ENCODE measurements at places on chromosomes 1 and 21.

DNA sequence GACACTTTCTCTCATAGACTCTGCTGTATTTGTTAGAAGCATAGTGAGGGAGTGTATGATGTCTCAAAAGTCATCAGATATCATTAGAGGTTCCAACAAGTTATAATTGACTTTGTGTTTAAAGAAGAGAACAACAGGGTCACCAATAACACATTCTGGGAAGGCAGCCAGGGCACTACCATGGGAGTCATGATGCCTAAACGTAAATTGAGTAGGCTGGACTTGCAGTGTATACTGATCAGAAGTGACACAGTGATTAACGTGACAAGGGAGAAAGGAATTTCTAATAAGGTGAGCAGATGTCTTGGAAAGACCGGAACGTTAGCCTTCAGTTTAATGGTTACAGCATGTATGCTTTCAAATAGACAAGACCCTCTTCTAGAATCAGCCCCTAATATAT, 973.2 kb downstream of the NCAM2 start:
- H3K36me3 ChIP-seq, result no peaks in the 10 kb centered on the region
- H3K27me3 ChIP-seq, result no peaks in the 10 kb centered on the region
- no peak for DNase-seq
- H3K4me1 ChIP-seq, result no peaks in the 10 kb centered on the region
- no peak overlapping the region for H3K4me3 ChIP-seq

DNA sequence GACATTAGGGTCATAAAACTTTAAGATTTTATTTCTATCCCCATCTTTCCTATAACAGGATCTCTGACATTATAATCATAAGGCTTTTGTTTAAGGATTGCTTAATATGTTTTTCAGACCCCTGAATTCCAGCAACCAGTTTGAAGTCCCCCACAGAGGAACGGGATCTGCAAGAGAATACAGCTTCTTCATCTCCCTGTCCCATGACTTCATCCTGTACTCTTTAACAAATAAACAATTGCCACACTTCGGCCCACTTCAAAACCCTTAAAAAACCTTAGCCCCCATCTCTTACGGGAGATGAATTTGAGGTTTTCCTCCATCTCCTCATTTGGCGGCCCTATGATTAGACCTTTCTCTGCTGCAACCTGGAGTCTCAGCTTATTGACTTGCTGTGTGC, 35.8 kb downstream of the TESK2 start:
- no peaks in the 10 kb centered on the region for H3K36me3 ChIP-seq
- H3K27ac ChIP-seq, result no peak overlapping the region
- no peaks in the 10 kb centered on the region for H3K4me1 ChIP-seq
- H3K27me3 ChIP-seq, result no peaks in the 10 kb centered on the region
- no peak for DNase-seq
- no peak overlapping the region for H3K4me3 ChIP-seq

- no peaks in the 10 kb centered on the region for H3K27me3 ChIP-seq
- H3K36me3 ChIP-seq, result no peaks in the 10 kb centered on the region
- H3K27ac ChIP-seq, result no peak overlapping the region
- H3K4me1 ChIP-seq, result peaks cover 6% of the 10 kb centered on the region
Observed at GRCh38 chr1:94599095-94599813, 57.7 kb upstream of the F3 start.

- H3K27ac ChIP-seq, result no peak overlapping the region
- H3K4me1 ChIP-seq, result no peaks in the 10 kb centered on the region
- no peaks in the 10 kb centered on the region for H3K27me3 ChIP-seq
- H3K36me3 ChIP-seq, result no peaks in the 10 kb centered on the region
Observed at GRCh38 chr21:19969156-19969555, 1029.1 kb upstream of the NCAM2 start.

GRCh38 chr1:31725777-31726535, 22.1 kb upstream of the COL16A1 start:
- peaks cover 7% of the 10 kb centered on the region for H3K4me1 ChIP-seq
- no peak overlapping the region for H3K4me3 ChIP-seq
- H3K27ac ChIP-seq, result no peak overlapping the region
- no peak for DNase-seq
- H3K27me3 ChIP-seq, result no peaks in the 10 kb centered on the region

DNA sequence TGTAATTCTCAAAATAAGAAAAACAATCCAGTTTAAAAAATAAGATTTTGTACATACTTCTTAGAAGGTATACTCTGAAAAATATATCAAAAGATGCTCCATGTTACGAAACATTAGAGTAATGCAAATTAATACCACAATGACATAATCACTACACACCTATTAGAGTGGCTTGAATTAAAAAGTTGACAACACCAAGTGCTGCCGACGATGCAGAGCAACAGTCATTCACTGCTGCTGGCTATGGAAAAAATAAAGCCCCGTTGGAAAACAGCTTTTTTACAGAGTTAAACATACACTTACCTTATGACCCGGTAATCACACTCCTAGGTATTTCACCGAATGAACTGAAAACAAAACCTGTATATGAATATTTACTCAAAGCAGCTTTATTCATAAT, 14.8 kb downstream of the COA6 start:
- no peak overlapping the region for H3K27ac ChIP-seq
- no peak for DNase-seq
- H3K4me1 ChIP-seq, result no peaks in the 10 kb centered on the region
- peaks cover 7% of the 10 kb centered on the region for H3K36me3 ChIP-seq
- H3K27me3 ChIP-seq, result no peaks in the 10 kb centered on the region

GRCh38 chr1:209038735-209039134, 544.8 kb upstream of the CAMK1G start:
- H3K36me3 ChIP-seq, result no peaks in the 10 kb centered on the region
- H3K27ac ChIP-seq, result peak overlapping the region; percentile 28
- H3K4me1 ChIP-seq, result peaks cover 24% of the 10 kb centered on the region

DNA sequence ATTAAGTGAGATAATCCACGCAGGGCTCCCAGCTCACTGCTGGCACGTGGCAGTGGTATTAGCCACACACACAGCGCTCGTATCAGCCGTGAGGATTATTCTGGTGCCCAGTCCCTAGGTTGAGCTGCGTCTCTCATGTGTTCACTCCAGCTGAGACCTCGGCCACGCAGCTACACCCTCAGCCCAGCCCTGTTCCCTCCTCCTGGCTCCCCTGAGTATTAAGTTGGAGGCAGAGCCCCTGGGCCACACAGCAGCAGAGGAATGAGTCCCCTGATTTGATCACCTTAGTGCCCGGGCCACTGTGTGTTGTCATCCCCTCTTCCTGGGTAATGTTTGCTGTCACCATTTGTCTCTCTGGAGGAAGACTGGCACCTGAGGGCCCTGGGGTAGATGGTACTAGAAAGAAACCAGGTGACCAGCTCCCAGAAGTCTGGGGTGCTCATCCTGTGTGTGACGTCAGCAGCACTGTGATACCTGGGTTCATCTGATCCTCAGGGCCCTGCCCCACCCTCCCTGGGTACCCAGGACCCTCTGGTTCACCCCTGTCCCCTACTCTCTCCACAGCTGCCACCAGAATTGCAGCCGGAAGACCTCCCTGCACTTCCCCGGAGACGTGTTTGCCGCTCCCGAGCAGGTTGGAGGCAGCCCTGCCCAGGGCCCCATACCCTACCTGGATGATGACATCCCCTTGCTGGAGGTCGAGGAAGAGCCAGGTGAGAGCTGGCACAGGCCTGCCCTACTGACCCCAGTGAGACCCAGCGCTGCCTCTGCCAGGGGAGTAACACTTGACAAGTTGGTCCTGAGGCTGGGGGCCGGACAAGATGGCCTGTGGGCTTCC, 40.1 kb downstream of the DISP3 start:
- DNase-seq, result no peak
- H3K27me3 ChIP-seq, result no peaks in the 10 kb centered on the region
- no peak overlapping the region for H3K4me3 ChIP-seq

GRCh38 chr1:111963985-111964738, 25.3 kb downstream of the KCND3 start:
- H3K4me3 ChIP-seq, result no peak overlapping the region
- no peaks in the 10 kb centered on the region for H3K4me1 ChIP-seq
- H3K27me3 ChIP-seq, result peaks cover 6% of the 10 kb centered on the region
- H3K36me3 ChIP-seq, result no peaks in the 10 kb centered on the region
- no peak overlapping the region for H3K27ac ChIP-seq
- DNase-seq, result no peak

GRCh38 chr21:24265987-24266386, 1341.3 kb downstream of the MRPL39 start:
- no peaks in the 10 kb centered on the region for H3K4me1 ChIP-seq
- H3K27me3 ChIP-seq, result no peaks in the 10 kb centered on the region
- no peaks in the 10 kb centered on the region for H3K36me3 ChIP-seq
- H3K4me3 ChIP-seq, result no peak overlapping the region

- no peak overlapping the region for H3K4me3 ChIP-seq
- H3K4me1 ChIP-seq, result no peaks in the 10 kb centered on the region
- no peaks in the 10 kb centered on the region for H3K36me3 ChIP-seq
- DNase-seq, result no peak
Observed at GRCh38 chr1:45258059-45258650, 51.8 kb upstream of the ZSWIM5 start.

DNA sequence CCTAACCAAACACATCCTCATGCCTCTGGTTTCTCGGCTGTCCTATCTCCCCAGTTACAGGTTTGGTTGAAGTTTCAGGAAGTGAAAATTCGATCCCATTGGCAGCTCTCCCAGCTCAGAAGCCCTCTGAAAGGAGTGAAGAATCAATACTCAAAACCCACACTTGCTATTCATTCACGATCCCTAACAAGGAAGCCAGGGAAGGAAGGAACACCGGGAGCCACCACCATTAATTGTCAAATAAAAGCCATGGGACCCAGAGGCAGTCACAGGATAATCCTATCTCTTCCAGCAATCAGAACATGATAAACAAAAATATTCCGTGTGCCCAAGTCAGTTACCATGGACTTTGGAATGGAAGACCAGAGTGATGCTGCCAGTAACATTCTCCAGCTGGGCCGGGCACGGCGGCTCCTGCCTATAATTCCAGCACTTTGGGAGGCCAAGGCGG, 7.0 kb downstream of the TMPRSS2 start:
- no peak for DNase-seq
- H3K27ac ChIP-seq, result no peak overlapping the region
- no peak overlapping the region for H3K4me3 ChIP-seq

DNA sequence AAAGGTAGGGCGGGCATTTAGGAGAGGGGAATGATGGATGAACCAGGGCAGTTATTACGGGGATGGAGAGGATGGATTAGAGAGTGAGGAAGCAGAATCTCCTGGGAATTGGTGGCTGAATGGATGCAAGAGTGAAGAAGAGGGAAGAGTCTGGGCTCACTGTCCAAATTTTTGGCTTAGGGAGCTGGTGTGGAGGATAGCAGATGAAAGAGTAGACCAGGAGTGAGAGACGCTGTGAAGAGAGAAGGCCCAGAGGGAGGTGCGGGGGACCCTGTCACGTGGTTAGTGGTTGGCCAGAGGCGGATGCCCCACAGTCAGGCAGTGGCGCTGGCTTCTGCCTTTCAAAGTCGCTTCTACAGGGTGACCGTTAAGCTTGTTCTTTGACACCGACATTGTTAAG, 78.4 kb downstream of the PEX14 start:
- H3K4me3 ChIP-seq, result no peak overlapping the region
- no peaks in the 10 kb centered on the region for H3K36me3 ChIP-seq
- no peaks in the 10 kb centered on the region for H3K4me1 ChIP-seq
- no peak for DNase-seq

GRCh38 chr1:43666608-43667007, 16.7 kb downstream of the KDM4A start:
- H3K27ac ChIP-seq, result no peak overlapping the region
- DNase-seq, result no peak
- no peaks in the 10 kb centered on the region for H3K27me3 ChIP-seq
- peaks cover 90% of the 10 kb centered on the region for H3K36me3 ChIP-seq
- H3K4me1 ChIP-seq, result peaks cover 20% of the 10 kb centered on the region
- H3K4me3 ChIP-seq, result no peak overlapping the region

GRCh38 chr1:20739225-20739624, 6.7 kb upstream of the SH2D5 start:
- H3K4me1 ChIP-seq, result peaks cover 34% of the 10 kb centered on the region
- peak overlapping the region; percentile 90 for H3K27ac ChIP-seq
- no peaks in the 10 kb centered on the region for H3K27me3 ChIP-seq
- peak; percentile 83 for DNase-seq

DNA sequence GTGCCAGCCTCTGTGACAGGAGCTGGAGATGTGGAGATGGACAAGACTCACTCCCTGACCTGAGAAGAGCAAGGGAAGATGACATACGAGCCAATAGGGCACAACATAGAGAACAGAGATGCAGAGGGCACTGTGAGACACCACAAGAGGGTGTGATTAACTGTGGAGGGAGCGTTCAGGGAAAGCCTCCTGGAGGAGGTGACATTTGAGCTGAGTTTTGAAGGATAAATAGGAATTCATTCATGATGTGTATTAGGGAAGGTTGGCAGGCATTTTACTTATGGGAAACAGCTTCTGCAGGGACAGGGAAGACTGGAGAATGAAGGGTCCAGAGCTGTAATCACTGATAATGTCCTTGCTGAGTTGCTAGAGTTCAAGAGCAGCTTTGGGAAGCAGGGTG, 25.0 kb upstream of the TENT5C start:
- no peak overlapping the region for H3K27ac ChIP-seq
- no peaks in the 10 kb centered on the region for H3K27me3 ChIP-seq
- H3K36me3 ChIP-seq, result no peaks in the 10 kb centered on the region

DNA sequence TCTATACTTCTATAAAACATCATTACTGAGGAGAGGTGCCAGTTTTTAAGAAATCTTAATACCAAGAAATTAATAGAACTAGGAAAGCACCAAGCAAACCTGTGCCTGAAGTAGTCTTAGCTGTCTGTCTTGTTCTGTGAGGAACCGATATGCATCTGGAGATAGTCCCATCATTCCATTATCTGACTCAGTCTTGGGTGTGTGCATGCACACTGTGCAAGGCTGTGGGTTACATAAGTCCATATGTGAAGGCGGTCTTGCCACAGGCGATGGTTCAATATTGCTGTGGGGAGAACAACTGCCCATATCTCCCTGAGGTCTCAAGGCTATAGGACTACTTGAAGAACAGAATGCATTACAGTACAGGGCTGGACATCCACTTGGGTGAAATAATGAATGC, 33.8 kb downstream of the STIL start:
- no peak overlapping the region for H3K4me3 ChIP-seq
- no peaks in the 10 kb centered on the region for H3K36me3 ChIP-seq
- no peak overlapping the region for H3K27ac ChIP-seq
- peak; percentile 56 for DNase-seq

- H3K27ac ChIP-seq, result no peak overlapping the region
- no peaks in the 10 kb centered on the region for H3K36me3 ChIP-seq
- no peak overlapping the region for H3K4me3 ChIP-seq
- no peaks in the 10 kb centered on the region for H3K27me3 ChIP-seq
Observed at GRCh38 chr1:230307213-230307612, 118.9 kb downstream of the PGBD5 start.

- peaks cover 24% of the 10 kb centered on the region for H3K36me3 ChIP-seq
- no peak for DNase-seq
Observed at GRCh38 chr1:110944806-110945205, 18.9 kb downstream of the LRIF1 start.
